ENCODE measurements at places on chromosomes 7 and 10. TPM values are rescaled to one million over a fixed set of nuclear protein-coding genes. Genes with fewer than 3 reads are reported as not detected.

The NRP1 gene
- 91.9 TPM for total RNA-seq

The C7orf57 gene
- total RNA-seq, result 0.78 TPM

The KAT6B gene
- 304 TPM for total RNA-seq

The CROT gene
- 19.2 TPM for total RNA-seq

The KIAA1217 gene
- 5.9 TPM for total RNA-seq

The SFTPD gene
- 0.62 TPM for total RNA-seq

The SPDYE8 gene
- total RNA-seq, result not detected

The COL1A2 gene
- total RNA-seq, result 124 TPM

- no peak for DNase-seq
These were observed 398.8 kb upstream of the IGFBP3 start for GRCh38 chr7:46319841-46320240.

GRCh38 chr7:34107276-34107675 lies 201.9 kb downstream of the BMPER start:
- DNase-seq, result no peak

GRCh38 chr10:123588386-123588914 lies 77.7 kb upstream of the GPR26 start:
- DNase-seq, result no peak

DNA sequence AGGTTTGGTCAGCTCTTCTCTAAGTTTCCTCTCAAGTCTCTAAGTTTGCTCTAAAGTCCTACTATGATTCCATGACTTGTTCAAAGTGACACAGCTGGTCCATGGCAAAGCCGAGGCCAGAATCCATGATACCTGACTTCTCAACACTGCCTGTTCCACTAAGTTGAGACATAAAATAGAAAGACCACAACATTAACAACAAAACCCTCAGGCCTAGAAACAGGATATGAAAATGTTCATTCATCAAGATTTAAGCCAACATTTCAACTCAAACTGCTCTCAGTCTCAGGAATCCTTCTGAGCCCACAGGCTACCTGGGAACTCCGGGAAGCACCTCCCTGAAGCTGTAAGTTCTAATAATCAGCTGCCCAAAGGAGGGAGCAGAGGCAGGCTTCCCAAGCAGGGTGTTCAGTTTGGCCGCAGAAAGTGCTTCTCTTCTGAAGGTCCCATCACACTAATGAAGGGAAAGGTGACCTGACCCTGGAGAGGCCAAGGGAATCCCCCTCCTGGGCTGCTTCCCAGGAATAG lies 62.9 kb downstream of the STK17A start:
- no peak for DNase-seq

DNA sequence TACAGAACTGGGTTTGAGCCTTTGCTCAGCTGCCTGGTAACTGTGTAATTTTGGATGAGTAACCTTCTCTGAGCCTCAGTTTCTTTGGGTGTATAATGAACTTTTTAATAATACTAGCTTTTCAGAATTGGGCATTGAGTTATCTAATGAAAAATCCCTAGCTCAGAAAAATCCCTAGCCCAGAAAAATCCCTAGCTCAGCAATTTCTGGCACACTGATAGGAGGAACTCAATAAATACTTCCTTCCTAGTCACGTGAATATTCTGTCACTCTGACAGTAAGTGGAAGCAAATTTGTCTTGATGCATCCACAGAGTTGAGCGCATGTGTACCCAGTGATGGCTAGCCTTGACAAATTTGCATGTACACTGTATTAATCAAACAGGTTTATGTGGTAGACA lies 817.6 kb downstream of the XPNPEP1 start:
- no peak for DNase-seq

DNA sequence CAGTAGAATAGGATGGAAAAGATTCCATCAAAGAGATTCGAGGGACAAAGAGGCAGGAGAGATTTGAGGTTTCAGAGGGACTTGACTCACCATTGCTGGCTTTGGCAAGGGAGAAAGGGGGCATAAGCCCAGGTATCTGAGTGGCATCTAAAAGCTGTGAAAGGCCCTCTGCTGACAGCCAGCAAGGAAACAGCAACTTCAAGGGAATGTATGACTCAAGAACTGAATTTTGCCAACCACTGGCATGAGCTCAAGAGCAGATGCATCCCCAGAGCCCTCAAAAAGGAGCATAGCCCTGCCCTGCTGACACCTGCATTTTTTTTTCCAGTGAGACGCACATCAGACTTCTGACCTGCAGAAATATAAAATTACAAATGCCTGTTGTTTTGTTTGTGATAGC lies 19.6 kb upstream of the ADAM12 start:
- DNase-seq, result no peak

DNA sequence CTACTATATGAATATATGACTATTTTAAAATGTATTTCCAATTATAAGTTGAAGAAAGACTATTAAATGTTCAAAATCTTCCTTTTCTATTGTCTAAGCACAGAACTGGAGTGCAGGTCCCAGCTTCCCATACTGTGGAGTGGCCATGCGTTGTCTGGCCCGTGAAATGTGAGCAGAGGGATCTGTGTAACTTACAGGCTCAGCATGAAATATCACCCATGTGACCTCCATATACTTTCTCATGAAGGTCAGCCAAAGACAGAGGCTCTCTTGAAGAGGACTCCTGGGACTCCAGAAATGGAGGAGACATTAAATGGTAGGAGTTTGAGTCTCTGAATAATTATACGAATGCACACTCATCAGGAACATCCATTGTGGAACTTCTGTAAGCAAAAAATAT lies 92.4 kb upstream of the CAV2 start:
- DNase-seq, result no peak

GRCh38 chr10:91975438-91975837 lies 51.9 kb downstream of the BTAF1 start:
- no peak for DNase-seq

DNA sequence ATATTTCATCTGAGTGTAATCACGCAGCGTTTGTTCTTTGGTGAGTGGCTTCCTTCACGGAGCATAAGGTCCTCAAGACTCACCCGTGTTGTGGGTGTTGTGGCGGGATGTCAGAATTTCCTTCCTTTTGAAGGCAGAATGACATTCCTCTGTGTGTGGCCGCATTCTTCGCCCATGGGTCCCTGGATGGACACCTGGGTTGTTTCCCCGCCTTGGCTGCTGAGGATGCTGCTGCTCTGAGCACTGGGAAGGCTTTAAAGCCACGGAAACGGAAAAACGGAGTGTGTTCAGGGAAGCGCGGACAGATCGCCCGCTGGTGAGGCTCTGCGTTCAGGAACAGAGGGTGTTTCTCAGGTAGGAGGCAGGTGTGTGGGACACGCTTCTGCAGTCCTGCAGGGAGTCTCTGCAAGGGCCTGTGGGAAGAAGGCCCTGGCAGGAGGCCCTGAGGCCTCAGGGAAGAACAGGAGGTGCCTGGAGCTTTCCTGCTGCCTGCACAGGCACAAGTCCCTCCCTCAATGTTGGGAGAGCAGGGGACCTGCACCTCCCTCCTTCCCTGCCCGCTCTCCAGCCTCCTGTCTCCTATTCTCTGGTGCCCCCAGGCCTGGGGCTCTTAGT lies 35.7 kb upstream of the SHH start:
- DNase-seq, result no peak
